ENCODE measurements at places on chromosomes 7 and 10.

DNA sequence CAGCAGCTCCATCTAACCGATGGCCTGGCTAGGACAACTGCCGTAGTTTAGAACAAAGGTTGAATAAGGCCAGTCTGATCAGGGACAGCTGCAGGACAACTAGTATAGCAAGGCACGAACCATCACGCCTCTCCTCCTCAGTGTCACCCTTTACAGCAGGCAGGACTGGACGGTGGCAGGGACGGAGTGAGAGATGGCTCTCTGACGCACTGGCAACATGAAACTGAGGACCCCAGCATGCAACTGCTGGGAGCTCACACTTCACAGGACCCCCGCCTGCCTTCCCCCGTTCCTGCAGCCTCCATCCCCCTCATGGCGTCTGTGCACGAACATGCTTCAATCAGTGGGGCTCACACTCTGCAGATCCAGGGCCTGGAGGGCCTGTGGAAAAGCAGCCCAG lies 53.7 kb downstream of the ZRANB1 start:
- DNase-seq, result no peak

DNA sequence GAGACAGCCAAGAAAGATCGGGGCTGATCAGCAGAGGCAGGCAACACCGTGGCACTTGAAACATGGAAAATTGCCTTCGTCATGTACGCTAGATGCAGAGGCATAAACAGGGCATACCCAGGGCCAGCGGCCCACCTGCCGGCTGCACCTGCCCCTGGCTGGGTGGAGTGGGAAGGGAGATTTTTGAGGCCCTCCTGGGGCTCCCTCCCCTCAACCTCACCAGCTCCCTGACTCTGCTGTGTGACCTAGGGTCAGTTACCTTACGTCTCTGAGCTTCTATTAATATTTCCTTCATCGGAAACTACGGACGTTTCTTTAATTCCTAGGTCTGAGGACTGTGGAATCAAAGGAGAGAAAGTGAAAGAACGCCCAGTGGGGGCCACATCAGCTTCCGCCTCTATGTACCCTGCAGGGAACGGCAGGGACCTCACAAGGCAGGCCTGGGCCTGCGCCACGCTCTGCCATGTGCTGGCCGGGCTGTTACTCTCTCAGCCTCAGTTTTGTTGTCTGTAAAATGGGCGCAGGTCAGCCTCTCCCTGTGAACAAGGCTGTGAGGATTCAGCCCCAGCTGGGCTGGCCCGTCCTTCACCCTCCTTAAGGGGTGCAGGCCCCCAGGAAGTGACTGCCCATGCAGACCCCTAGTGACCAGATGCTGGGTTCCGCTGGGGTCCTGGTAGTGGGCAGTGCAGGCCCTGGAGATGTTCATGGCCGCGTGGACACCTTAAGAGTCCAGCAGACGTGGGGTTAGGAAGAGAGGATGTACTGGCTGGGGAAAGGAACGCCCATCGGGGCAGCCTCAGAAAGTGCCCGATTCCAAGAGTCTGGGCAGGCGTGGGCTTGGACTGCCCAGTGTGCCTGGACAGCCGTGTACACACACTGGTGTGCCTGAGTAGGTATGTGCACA lies 22.7 kb downstream of the ELFN1 start:
- no peak for DNase-seq

DNA sequence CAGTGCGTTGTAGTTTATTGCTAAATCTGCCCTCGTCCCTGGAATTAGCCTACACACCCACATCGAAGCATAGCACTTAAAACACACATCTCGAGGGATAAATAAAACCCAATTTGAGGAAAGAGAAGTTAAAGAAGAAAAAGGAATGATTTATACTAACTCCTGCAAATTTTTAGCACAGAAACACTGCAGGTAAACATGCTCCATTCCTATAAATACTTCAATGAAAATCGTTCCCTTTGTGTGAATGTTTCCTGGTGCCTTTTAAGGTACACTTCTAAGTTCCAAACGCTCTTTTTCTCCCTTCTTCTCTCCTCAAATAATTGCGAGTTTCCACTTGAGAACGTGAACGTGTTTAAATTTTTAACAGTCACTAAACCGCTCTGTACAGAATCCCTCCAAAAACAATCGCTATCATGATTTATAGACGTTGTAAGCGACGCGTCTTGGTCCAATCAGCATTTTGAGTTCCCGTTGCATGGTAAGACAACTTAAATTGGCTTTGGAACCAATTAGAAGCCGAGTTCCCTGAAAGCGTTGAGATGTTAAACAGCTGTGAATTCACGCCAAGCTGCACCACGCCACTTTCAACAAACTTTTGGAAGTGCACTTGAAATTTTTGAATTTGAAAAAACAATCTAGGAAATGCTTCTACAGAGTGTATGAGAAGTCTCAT lies 12.5 kb upstream of the EBLN1 start:
- DNase-seq, result no peak

DNA sequence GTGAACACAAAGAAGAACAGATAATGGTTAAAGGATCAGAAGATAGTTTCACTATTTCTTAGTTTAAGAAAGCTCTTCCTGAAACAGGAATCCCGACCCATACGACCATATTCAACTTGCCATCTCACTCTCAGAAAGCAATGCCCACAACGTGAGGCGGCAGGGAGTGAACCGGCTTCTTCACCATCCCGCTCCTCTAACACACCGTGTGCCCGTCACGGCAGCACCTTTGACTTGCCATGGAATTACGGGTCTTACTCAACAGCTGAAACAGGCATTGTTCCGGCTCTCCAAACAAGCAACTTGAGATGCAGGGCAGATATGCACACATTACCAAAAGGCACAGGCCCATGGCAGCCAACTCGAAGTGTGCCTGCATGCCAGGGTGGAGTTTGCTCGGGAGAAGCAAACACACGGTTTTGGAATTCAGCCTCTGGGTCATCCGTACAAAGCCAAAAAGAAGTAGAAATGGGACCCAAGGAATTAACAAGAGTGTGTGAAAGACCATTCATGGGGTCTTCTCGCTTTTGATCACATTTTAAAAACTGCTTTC lies 293.6 kb downstream of the DNAJB6 start:
- no peak for DNase-seq

DNA sequence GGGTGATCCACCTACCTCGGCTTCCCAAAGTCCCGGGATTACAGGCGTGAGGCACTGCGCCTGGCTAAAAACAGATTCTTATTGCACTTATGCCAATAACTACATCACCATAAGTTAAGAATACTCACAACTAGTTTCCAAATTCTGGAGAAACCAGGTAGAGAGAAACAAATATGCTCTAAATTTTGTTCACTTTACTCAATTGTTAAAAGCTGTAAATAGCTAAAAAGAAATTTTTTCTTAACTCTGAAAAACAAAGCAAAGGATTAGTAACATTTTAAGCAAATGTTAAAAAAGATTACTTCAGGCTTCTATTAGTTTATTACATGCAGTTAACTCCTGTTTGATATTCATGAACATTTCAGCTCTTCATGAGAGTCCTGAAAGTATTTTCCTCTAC lies 28.3 kb upstream of the ZMIZ2 start:
- DNase-seq, result no peak

DNA sequence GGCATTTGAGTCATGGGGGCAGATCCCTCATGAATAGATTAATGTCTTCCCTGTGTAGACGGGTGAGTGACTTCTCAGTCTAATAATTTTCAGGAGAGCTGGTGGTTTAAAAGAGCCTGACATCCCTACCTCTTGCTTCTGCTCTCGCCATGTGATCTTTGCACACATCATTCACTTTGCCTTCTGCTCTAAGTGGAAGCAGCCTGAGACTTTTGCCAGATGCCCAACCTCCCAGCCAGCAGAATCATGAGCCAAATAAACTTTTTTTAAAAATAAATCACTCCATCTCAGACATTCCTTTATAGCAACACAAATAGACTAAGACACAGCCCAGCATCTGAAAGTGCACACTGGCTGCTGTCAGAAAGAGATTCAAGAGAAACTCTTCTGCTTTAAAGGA lies 155.2 kb downstream of the ZNF365 start:
- DNase-seq, result no peak

- no peak for DNase-seq
Observed at GRCh38 chr10:102669206-102670064, 25.2 kb downstream of the TRIM8 start.

GRCh38 chr10:115844591-115844990 lies 428.4 kb downstream of the GFRA1 start:
- DNase-seq, result no peak

DNA sequence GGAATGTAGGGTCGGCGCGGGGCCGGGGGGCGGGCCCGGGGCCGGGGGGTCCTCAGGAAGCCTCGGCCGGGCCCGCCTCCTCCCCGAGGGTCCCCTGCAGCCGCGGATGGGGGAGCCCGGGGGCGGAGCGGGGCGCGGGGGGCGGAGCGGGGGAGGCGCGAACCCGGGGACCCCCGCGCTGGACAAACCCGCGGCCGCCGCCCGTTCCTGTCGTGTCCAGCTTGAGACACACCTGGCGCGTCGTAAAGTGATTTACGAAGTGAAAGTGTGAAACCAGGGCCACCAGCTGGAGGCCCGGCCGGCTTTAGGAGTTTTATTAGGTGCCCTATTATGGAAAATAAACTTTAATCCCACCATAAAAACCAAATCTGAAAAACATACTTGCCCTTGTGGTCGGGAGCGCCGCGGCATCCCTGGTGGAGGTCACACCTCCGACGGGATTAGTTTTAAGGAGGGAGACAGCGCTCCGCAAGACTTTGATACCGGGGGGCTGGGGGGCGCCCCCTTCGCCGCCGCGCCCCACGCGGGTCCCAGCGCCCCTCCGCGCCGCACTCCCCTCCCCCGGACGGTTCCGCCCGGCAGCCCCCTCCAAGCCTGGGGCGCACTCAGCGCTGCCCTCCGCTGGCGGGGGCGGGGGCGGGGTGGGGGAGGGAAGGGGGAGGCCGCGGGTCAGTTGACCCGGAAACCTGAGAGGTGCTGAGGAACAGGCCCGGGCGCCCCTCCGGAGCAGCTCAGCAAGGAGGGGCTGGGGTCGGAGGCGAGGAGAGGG lies 10.3 kb downstream of the MNX1 start:
- DNase-seq, result no peak

- DNase-seq, result no peak
Observed at GRCh38 chr10:79179164-79179956, 110.6 kb downstream of the ZMIZ1 start.

DNA sequence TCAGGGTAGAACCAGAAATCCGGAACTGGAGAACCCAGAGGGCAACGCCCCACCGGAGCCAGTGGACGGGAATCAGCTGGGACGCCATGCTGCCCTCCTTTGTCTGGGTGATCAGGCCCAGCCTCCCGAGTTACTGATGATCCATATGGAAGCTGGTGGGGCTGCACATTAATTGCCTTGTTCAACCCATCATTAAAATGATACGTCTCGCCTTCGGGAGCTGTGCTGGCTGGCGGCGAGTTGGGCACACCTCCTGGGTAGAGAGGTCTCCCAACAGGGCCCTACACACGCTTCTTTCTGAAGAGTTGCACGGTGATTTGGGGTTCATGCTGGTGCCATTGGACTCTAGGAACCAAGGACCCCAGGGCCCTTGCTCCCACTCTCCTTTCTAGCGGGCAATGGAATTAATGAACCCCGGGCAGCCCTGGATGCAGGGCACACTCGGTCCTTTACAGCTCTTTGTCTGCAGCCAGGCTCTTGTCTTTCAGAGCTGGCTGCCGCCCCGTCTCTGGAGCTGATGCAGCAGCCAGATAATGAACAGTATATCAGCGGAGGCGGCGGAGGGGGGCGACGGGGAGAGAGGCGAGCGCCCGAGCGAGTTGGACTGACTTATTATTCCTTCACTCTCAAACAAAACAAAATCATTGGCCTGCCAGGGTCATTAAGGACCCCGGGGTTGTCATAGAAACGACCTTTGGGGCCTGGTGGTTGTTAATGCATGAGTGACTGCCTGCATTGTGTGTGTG lies 412.2 kb upstream of the ZMIZ1 start:
- no peak for DNase-seq

GRCh38 chr7:155435110-155435509 lies 22.8 kb upstream of the EN2 start:
- no peak for DNase-seq

DNA sequence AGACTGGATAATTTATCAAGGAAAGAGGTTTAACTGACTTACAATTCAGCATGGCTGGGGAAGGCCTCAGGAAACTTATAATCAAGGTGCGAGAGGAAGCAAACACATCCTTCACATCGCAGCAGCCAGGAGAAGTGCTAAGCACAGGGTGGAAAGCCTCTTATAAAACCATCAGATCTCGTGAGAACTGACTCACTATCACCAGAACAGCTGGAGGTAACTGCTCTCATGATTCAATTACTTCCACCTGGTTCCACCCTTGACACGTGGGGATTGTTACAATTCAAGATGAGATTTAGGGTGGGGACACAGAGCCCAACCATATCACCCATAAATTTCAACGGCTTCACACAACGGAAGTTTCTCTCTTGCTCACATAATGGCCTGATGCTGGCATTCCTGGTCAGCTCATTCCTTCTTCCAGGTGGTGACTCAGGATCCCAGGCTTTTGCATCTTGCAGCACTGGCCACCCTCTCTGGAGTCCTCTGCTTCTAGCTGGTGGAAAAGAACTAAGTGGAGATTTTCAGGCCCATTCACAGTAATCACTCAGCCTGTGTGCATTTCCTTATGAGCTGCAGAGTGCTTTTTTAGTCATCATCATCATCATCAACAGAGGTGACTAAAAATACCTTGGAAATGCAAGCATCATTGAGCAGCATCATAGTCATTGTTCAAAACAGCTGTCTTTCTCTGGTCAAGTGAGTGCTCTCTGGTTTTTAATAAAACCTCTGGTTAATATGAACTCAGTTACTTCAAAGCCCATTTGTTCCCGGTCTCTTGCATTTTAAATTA lies 308.1 kb downstream of the SFMBT2 start:
- no peak for DNase-seq

- DNase-seq, result no peak
Observed at GRCh38 chr10:129850316-129850715, 113.8 kb downstream of the EBF3 start.

GRCh38 chr7:68381731-68382130 lies 1216.5 kb upstream of the AUTS2 start:
- DNase-seq, result no peak
